Fibroblast of mammary gland (primary cell): ENCODE measurements at places on chromosomes 5 and 9.

GRCh38 chr9:136671646-136672430 is 9.1 kb downstream of the EGFL7 start:
- DNase-seq, result no peak

DNA sequence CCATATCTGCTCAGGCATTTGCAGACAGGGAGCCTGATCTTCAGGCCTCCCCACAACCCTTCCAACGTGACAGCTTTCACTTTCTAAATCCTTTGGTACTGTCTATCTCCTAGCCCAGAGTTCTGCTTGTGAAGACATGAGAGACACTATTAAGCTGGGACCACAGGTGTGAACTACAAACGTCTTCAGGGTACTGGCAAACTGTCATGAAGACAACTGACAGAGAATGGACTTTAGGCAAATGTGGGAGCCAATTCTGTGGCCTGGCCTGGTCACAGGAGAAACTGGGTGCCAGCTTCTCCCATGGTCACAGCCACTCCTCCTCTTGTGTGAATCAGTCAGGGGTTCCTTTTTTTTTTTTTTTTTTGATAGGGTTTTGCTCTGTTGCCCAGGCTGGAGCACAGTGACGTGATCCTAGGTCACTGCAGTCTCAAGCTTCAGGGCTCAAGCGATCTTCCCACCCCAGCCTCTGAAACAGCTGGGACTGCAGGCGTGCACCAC is 10.4 kb downstream of the TRIM14 start:
- no peak for DNase-seq

DNA sequence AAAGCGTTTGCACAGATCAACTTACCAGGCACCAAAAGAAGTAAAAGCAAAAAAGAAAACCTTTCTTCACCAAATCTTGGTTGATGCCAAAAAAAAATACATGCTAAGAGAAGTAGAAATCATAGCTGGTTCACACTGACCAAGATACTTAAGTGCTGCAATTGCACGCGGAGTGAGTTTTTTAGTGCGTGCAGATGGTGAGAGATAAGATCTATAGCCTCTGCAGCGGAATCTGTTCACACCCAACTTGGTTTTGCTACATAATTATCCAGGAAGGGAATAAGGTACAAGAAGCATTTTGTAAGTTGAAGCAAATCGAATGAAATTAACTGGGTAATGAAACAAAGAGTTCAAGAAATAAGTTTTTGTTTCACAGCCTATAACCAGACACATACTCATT is 36.4 kb upstream of the CCDC152 start:
- no peak for DNase-seq

GRCh38 chr9:77449240-77450084 is 198.7 kb downstream of the GNA14 start:
- peak; percentile 67 for DNase-seq

- DNase-seq, result no peak
Observed at GRCh38 chr5:113128082-113128481, 151.5 kb downstream of the DCP2 start.

DNA sequence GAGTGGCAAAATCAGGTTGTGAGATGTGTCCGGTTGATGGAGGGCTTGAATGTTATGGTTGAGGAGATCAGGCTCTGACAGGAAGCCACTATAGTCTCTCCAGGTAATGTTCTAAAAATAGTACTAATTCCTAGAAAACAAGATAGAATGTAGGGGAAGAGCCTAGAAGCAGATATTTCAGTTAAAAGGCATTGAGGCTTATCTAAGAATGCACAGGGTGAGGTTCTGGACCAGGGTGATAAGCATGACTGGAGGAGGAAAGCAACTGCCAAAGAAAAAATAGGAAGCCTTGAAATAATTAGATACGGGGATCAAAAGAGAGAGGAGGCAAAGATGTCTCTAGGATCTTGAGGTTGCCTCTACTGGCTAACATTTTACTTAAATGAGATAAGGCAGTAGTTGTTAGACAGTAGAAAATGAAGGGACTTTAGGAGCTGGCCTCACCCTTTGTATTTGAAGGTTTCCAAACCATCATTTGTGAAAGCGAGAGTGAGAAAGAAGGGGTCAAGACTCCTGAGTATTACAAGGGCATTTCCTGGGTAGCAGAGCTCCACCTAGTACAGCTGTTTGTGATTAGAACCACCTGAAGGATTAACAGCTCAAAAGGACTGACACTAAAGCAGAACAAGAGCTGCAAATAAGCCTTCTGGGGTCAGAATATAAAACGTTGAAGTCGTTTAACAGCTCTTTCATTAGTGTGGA is 15.4 kb upstream of the ARL15 start:
- no peak for DNase-seq

DNA sequence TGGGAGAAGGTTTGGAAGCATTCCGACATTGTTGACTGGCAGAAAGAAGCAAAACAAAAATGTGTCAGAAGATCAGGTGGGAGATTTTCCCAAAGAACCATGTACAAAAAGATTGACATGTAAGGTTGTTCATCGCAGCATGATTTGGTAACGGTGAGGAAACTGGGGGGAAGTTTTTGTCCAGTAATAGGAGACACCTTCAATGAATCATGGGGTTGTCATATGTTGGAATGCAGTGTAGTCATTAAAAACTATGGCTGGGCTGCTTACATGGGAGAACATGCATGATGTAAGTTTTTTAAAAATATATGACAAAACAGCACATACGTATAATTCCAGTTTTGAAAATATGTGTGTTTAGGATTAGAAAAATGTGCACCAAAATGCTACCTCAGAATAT is 50.5 kb downstream of the HSD17B3 start:
- DNase-seq, result peak; percentile 14

GRCh38 chr5:45692481-45692880 is 3.7 kb downstream of the HCN1 start:
- DNase-seq, result no peak

DNA sequence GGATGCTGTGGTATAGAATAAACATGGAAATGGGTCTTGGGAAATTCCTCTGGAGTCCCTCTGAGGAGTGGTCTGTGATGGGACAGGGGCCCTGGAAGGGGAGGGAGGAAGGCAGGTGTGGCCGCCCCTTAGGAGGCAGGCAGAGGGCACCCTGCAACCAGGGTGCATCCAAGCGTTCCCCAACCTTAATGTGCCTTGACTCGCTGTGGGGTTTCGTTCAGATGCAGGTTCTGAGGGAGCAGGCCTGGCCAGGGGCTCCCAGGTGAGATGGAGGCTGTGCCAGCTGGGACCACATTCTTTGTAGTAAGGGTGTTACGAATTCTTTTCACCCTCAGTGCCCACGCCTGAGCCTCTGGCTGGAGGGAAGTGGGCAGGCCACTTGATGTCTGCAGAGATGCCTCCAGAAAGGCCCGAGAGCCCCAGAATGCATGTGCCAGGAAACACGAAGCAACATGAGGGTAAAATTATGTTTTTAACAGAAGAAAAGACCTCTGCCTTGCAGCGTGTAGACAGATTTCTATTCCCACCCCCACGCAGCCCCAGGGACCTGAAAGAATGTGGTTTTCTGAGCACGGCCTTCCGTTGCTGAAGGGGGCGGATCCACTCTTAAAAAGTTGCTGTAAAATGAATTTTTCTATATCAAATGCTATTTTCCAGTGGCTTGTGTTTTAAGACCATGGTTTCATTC is 150.4 kb upstream of the IER5L start:
- peak; percentile 34 for DNase-seq

DNA sequence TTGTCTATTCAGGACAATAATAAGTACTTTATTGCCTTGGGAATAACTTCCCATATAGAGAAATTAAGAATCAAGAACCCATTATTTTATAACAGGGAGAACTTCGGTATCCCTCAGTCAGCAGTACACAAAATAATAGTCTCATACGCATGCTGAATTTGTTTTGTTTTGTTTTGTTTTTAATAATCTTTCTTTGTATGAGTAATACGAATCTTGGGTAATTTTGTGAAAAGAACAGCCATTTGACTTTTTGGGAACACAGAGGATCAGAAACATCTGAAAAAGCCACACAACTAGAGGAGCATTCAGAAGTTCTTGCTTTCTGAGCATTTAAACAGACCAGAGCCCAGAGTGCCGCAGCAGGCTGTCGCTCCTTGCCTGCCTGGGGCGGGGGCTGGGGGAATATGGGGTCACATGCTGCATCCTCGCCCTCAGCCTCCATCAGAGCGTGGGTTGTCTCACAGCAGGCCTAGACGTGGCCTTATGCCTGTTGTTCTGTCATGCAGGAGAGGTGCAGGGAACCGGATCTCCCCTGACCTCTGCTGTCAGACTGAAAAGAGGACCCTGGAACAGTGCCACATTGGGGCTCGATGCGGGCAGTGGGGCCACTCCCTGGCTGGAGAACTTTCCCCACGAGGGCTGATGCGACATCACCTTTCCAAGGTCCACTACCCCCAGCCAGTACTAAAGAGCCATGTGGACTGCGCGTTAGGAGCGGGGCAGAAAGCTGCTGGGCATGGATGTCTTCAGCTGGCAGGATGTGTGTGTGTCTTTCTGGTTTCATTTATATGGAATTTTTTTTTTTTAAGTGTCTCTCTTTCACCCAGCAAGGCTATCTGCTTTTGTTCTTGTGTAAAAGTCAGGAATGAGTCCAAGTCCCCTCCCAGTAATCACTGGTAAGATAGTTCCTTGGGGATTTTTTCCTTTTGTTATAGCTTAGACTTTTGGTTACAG is 133.4 kb upstream of the OTULINL start:
- DNase-seq, result peak; percentile 75

- DNase-seq, result no peak
Observed at GRCh38 chr9:3845549-3845948, 319.7 kb upstream of the RFX3 start.

DNA sequence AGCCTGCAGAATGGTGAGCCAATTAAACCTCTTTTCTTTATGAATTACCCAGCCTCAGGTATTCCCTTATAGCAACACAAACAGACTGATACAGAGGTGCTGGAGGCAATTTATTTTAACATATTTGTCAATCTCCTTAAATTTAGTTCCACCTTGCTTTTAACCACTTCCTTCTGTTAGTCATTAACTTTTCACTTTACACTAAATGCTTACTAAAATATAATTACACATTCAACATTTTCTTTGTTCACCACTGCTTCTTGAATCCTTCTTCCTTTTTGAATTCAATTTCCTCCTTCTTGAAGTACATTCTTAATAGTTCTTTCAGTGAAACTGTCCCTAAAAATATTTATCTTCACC is 39.4 kb downstream of the LYRM7 start:
- DNase-seq, result no peak

DNA sequence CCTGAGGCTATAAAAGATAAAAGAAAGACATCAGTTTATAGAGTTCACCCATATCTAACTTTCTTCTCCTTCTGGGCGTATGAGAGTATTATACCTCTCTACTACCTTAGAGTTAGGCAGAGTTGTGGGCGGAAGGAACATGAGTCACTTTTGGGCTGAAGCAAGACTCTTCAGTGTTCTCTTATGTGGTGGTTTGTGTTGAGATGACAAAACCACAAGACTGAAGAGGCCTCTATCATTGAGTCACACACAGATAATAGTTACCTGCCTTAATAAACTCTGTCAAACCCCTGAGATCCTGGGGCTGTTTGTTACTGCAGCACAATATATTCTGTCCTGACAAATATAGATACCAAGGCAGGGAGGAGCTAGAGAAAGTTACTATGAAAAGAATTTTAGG is 184.2 kb downstream of the EFNA5 start:
- DNase-seq, result peak; percentile 83

GRCh38 chr9:78707080-78707479 is 410.2 kb downstream of the PSAT1 start:
- DNase-seq, result no peak

GRCh38 chr5:96904054-96904931 is 28.0 kb downstream of the ERAP2 start:
- no peak for DNase-seq

DNA sequence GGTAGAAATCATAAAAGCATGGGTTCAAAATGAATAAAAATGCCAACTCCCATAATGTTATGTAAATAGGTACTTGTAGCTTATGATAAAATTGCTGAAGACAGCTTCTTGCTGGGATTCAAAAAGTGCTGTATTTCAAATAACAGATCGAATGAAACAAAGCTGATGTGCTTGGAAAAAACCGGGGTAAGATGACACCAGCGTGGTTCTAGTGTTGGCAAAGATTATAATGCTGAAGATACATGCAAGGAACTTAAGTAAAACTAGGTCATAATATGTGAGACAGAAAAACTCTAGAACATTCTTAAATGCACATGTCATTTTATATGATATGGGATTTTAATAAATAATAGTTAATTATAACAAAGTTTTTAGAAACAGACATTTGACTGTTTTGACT is 44.4 kb upstream of the APC start:
- no peak for DNase-seq

GRCh38 chr5:141733198-141733597 is 51.2 kb upstream of the ARAP3 start:
- DNase-seq, result no peak

DNA sequence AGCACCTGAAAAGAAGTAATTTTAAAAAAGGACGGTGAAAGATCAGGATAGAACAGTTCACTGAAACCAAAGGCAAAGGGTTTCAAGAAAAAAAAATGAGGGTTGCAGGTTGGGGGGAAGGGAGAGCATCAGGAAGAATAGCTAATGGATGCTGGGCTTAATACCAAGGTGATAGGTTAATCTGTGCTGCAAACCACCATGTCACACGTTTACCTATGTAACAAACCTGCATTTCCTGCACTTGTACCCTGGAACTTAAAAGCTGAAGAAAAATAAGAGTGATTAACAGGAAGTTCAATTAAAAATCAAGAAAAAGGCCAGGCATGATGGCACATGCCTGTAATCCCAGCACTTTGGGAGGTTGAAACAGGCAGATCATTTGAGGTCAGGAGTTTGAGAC is 44.1 kb upstream of the RNF38 start:
- DNase-seq, result no peak

DNA sequence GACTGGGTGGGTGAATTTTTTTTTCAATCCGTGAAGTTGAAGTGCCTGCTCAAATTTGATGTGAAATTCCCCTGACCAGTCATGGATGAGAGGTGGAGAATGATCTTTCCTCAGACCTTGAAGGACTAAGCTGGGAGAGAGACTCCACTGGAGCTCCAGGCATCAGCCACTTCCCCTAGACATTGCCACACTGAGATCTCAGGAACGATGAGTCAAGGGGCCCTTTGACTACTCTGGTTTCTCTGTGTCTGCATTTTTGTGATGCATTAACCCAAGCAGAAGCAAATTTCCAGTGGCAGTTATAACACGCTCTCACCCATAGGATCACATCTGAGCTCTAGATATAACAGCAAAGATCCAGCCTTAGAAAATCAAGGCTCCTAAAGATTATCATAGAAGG is 171.2 kb upstream of the KIF2A start:
- no peak for DNase-seq

GRCh38 chr9:68705531-68706362 is 707 bp downstream of the PIP5K1B start:
- DNase-seq, result no peak

DNA sequence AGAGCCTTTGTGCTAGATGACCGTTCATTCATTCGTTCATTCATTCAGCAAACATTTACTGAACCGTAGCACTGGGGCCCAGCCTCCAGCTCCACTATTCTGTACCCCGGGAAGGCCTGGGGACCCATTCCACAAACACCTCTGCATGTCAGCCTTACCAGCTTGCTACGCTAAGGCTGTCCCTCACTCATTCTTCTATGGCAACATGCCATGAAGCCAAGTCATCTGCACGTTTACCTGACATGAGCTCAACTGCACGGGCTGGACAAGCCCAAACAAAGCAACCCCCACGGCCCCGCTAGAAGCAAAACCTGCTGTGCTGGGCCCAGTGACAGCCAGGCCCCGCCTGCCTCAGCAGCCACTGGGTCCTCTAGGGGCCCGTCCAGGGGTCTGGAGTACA is 6.0 kb downstream of the CEL start:
- DNase-seq, result no peak

- no peak for DNase-seq
Observed at GRCh38 chr9:35774907-35775635, 16.3 kb upstream of the NPR2 start.
